ENCODE measurements at places on chromosomes 6 and 20. TPM values are rescaled to one million over a fixed set of nuclear protein-coding genes. Genes with fewer than 3 reads are reported as not detected.

- H3K4me3 ChIP-seq = no peak overlapping the region
- H3K27me3 ChIP-seq = no peaks in the 10 kb centered on the region
- no peak overlapping the region for H3K27ac ChIP-seq
Measured at GRCh38 chr6:110741517-110741916, 73.8 kb downstream of the CDK19 start.

Gene CRISP3
- not detected for total RNA-seq

Gene IP6K3
- total RNA-seq = 2.2 TPM

DNA sequence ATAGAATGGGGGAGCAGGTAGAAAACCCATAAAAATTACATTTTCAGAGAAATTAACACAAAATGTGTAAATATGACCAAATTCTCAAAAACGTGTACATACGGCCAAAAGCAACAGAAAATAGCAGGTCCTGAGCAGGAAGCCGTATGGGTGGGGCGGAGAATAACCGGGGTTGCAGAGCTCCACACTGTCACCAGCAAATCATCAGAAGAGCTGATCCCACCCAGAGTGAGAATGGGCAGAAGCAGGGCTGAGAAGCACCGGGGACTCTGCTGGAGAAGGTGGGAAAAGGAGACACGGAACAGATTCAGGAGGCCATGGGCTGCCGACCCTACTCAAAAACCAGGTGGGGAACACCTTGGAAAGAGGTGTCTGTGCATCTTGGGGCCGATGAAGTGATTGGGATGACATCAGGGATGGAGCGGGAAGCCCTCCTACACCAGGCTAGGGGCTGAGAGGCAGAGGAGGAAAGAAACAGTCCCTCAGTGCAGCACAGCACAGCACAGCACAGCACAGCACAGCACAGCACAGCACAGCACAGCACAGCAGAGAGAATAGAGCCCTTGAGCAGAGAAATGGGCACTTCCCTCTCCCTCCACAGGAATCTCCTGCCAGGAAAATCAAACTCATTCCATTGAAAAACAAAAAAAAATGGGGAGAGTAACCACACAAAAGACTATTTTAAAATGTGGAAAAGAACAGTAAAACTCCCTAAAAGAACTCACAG, 22.3 kb downstream of the STX7 start:
- no peak overlapping the region for H3K4me3 ChIP-seq
- peak overlapping the region; percentile 76 for H3K27ac ChIP-seq
- peaks cover 23% of the 10 kb centered on the region for H3K4me1 ChIP-seq
- no peaks in the 10 kb centered on the region for H3K27me3 ChIP-seq

DNA sequence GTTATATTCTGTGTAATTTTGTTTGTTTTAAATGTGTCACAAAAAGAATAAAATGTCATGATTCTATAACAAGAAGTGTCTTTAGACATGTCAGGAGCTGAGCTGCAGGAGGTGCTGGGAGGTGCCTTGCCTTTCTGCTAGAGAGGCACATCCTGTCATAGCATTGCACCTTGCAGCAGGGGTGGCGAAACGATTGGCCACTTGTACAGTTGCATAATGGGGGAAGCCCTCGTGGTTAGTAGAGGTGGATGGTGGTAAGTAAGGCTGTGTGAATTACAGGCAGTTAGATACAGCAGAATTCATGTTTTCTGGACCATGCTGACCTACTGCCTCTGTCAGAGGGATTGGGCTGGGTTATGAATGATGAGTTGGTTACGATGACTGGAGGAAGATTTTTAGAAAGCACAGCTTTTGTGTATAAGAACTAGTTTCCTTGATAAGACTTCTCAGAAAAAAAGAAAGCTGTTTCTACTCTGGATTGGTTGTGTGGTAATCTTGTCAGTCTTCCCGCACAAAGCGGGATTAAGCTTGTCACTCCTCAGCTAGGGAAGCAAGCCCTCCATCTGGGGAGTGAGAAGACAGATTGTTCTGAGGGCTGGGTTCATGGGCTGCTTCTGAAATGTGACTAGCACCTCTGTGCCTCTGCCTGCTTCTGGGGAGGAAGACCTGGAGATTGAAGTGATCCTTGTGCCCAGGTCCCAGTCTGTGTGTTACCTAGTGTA, 74.9 kb downstream of the FOXO3 start:
- no peaks in the 10 kb centered on the region for H3K36me3 ChIP-seq
- DNase-seq = no peak
- no peak overlapping the region for H3K4me3 ChIP-seq

GRCh38 chr6:13012977-13013680, 296.6 kb downstream of the PHACTR1 start:
- H3K4me1 ChIP-seq = peaks cover 27% of the 10 kb centered on the region
- peak overlapping the region; percentile 57 for H3K4me3 ChIP-seq
- H3K36me3 ChIP-seq = no peaks in the 10 kb centered on the region
- DNase-seq = no peak
- no peaks in the 10 kb centered on the region for H3K27me3 ChIP-seq

Gene NT5E
- total RNA-seq = 32.2 TPM

DNA sequence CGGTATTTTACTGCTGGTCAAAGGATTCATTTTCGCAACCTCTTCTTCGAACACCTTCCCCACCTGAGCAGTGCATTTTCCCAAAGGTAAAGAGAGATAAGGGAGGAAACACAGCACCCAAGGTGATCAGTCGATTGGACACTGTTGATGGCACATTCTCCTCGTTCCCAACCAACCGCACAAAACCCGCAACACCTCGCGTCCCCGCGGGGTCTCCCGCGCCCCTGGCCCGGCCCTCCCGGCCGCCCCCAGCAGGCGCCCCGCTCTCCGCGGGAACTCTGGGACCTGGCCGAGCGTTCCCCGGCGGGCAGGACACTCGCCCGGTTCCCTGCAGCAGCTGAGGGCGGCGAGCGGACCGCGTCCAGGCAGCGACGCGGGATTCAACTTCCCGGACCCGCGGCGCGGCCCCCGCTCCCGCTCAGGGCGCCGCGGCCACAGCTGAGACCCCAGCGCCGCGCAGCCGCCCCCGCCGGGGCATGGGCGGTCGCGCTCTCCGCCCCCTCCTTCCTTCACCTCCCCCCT, 506 bp downstream of the RGS17 start:
- H3K4me3 ChIP-seq = peak overlapping the region; percentile 64
- H3K36me3 ChIP-seq = no peaks in the 10 kb centered on the region
- peaks cover 36% of the 10 kb centered on the region for H3K27me3 ChIP-seq
- no peak for DNase-seq

Gene MAS1
- not detected for total RNA-seq

- no peaks in the 10 kb centered on the region for H3K27me3 ChIP-seq
- no peaks in the 10 kb centered on the region for H3K36me3 ChIP-seq
- H3K4me1 ChIP-seq = no peaks in the 10 kb centered on the region
- no peak overlapping the region for H3K27ac ChIP-seq
Measured at GRCh38 chr6:493840-494239, 102.3 kb downstream of the IRF4 start.

- H3K27ac ChIP-seq = no peak overlapping the region
- no peaks in the 10 kb centered on the region for H3K27me3 ChIP-seq
- no peak for DNase-seq
- H3K4me1 ChIP-seq = no peaks in the 10 kb centered on the region
- H3K4me3 ChIP-seq = no peak overlapping the region
Measured at GRCh38 chr20:6277661-6278240, 154.9 kb upstream of the FERMT1 start.
